ENCODE measurements at places on chromosomes 12 and 14.

DNA sequence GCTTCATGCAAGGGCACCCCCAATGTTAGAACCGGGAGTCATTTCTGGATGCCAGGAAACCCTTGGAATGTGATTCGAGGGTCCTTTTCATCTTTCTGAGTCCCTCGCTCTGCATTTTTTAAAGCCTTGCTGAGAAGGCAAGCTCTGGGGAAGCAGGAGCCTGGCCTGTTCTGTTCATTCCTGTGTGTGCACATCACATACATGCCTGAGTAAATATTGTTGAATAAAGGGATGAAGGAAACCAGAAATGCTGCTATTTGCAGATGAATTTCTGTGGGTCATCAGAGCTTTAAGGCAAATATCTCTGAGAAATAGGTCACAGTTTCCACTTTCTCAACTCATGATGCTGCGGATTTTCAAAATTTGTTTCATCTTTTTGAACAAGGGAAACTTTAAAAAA is 170.1 kb downstream of the PAH start:
- H3K27me3 ChIP-seq, result no peaks in the 10 kb centered on the region
- no peaks in the 10 kb centered on the region for H3K4me1 ChIP-seq
- no peaks in the 10 kb centered on the region for H3K36me3 ChIP-seq
- no peak for DNase-seq
- H3K4me3 ChIP-seq, result no peak overlapping the region
- no peak overlapping the region for H3K27ac ChIP-seq

DNA sequence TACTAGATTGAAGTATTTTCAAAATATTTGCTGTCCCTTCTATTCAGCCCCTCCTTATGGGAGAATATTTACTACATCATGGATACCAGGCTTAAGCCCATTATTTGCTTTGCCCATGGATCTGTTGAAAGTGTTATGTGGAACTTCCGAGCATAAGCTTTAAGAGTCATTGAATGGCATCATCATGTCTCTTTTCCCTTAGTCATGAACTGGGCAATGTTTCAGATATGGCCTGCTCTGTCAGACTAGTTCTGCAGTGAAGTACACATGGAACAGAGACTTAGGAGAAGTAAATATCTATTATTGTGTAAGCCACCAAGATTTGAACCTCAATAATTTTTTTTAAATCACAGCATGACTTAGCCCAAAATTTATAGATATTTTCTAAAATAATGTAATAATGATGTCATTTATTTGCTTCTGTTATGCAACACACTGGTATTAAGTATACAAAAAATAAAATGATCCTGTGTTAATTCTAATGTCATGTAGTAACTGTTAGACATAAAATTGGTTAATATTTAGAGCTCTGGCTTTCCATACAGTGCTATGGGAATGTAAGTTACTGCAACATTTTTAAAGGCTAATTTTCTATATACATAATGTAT is 1097.3 kb downstream of the SLC16A7 start:
- no peak for DNase-seq
- no peaks in the 10 kb centered on the region for H3K27me3 ChIP-seq
- no peaks in the 10 kb centered on the region for H3K4me1 ChIP-seq
- H3K4me3 ChIP-seq, result no peak overlapping the region
- no peak overlapping the region for H3K27ac ChIP-seq

DNA sequence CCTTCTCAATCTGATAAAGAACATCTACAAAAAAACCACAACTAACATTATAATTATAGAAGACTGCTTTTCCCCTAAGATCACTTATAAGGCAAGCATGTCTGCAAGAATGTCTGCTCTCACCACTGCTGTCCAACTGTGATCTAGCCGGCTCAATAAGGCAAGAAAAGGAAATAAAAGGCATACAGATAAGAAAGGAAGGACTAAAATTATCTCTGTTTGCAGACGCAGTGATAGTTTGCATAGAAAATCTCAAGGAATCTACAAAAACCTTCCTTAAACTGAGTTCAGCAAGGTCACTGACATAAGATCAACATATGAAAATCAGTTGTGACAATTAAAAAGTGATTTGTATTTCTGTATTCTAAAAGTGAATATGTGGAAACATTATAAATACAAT is 138.0 kb upstream of the EGLN3 start:
- no peak overlapping the region for H3K27ac ChIP-seq
- H3K27me3 ChIP-seq, result no peaks in the 10 kb centered on the region
- H3K4me1 ChIP-seq, result no peaks in the 10 kb centered on the region
- DNase-seq, result no peak
- H3K4me3 ChIP-seq, result no peak overlapping the region

GRCh38 chr12:130868412-130868811 is 3.5 kb upstream of the RAN start:
- DNase-seq, result no peak
- peaks cover 17% of the 10 kb centered on the region for H3K4me1 ChIP-seq
- H3K27me3 ChIP-seq, result no peaks in the 10 kb centered on the region
- H3K4me3 ChIP-seq, result no peak overlapping the region
- no peak overlapping the region for H3K27ac ChIP-seq

GRCh38 chr12:124471828-124472227 is 95.6 kb downstream of the NCOR2 start:
- H3K27me3 ChIP-seq, result no peaks in the 10 kb centered on the region
- peaks cover 11% of the 10 kb centered on the region for H3K4me1 ChIP-seq
- peaks cover 8% of the 10 kb centered on the region for H3K36me3 ChIP-seq
- no peak for DNase-seq

- no peaks in the 10 kb centered on the region for H3K36me3 ChIP-seq
- no peaks in the 10 kb centered on the region for H3K27me3 ChIP-seq
- no peak overlapping the region for H3K27ac ChIP-seq
- no peaks in the 10 kb centered on the region for H3K4me1 ChIP-seq
- no peak for DNase-seq
Measured at GRCh38 chr12:5966486-5967095, 21.5 kb upstream of the ANO2 start.

DNA sequence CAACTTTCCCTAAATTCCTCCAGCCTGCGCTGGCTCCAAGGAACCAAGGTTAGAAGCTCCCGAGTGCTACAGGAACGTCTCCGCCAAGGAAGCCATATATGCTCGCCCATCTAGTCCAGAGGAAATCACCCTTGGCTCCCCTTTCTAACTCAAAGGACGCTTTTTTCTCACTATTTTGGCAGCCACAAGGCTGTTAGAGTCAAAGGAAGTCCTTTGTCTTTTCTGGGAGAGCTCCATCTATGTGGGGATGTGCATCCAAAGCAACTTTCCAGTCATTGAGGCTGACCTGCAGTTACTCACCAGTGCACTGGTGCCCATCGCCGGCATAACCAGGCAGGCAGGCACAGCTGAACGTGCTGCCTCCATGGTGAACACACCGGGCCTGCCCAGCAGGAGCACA is 37.6 kb downstream of the RTRAF start:
- no peak overlapping the region for H3K27ac ChIP-seq
- no peaks in the 10 kb centered on the region for H3K36me3 ChIP-seq
- DNase-seq, result no peak
- no peaks in the 10 kb centered on the region for H3K27me3 ChIP-seq
- no peaks in the 10 kb centered on the region for H3K4me1 ChIP-seq

- H3K4me3 ChIP-seq, result no peak overlapping the region
- peaks cover 7% of the 10 kb centered on the region for H3K4me1 ChIP-seq
- no peaks in the 10 kb centered on the region for H3K36me3 ChIP-seq
Measured at GRCh38 chr12:89437231-89437630, 84.9 kb upstream of the DUSP6 start.

DNA sequence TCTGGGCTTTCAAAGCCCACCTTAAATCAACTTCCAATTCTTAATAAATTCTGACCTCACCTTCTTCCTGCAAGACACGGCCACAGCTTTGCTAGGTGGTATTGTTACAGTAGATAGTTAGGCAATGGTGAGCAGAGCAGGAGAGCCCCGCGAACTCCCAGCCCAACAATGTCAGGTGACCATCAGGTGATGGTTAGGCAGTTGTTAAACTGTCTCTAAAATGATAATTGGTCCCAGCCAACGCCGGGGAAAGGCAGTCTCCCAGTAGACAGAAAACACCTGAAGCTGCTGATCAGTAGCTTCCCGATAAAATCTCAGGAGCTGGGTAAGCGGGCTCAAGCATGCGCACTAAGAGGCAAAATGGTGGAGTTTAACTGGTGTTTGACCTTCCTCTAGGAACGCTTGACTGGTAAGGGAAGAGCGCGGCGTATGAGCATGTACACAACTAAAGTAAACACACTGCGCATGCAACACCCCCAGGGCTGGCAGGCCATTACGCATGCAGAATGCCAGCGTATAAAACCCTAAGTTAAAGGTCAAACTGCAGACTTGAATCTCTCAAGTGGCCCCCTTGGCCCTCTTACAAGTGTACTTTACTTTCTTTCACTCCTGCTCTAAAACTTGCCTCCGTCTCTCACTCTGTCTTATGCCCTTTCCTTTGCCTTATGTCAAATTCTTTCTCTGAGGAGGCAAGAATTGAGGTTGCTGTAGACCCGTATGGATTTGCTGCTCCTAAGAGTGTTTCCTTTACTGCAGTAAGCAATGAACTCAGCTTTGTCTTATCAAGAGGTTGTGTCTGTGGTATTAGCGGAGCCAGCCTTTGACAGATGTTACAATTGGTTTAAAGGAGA is 113.5 kb downstream of the C12orf75 start:
- no peak for DNase-seq
- H3K27ac ChIP-seq, result no peak overlapping the region
- H3K4me3 ChIP-seq, result no peak overlapping the region
- H3K4me1 ChIP-seq, result no peaks in the 10 kb centered on the region

Measured in natural killer cell (primary cell).